Upper lobe of left lung (tissue), 6 donors: ENCODE measurements at places on chromosomes 11 and 22. TPM values are rescaled to one million over a fixed set of nuclear protein-coding genes. Genes with fewer than 3 reads are reported as not detected.
A peak's percentile ranks its signal among the peaks of the same experiment; 100 is the strongest.

H19 gene
- total RNA-seq = 127 TPM

GLYAT gene
- not detected for total RNA-seq

DNA sequence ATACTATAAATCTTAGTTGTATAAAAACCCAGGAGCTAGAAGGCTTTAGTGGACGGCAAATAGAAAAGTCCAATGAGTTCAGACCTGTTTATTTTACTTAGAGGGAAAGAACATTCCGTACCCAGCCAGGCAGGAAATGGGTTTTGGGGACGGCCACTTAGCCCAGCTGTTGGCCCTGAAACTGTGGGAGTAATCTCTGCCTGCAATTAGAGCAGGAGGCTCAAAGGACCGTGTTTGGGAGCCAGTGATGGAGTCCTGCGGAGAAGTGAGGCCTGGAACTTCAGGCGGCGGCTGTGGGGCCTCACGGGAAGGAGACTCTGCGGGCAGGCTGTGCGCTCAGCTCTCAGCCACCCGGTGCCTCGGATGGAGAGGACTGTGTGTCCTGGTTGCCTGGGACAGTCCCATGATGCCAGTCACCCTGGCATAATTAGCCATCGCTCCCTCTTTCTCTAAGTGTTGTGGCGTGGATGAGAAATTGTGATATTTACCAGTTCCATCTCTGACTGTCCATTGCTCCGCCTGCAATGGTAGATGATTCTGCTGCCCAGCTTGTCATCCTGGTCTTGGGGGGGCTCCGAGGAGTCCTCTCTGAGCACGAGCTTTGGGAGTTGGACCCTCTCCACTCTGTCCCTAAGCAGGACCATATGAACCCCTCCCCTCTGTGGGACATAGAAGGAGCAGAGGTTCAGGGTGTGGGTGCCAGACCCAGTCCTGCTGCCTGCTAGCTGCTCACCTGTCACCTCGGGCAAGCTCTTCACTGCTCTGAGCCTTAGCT lies 530.3 kb downstream of the TBC1D22A start:
- peaks cover 15% of the 10 kb centered on the region for H3K4me1 ChIP-seq
- peak overlapping the region; percentile 18 for H3K27ac ChIP-seq
- H3K4me3 ChIP-seq = no peak overlapping the region
- H3K36me3 ChIP-seq = no peaks in the 10 kb centered on the region
- H3K27me3 ChIP-seq = no peaks in the 10 kb centered on the region
- DNase-seq = peak; percentile 21

DNA sequence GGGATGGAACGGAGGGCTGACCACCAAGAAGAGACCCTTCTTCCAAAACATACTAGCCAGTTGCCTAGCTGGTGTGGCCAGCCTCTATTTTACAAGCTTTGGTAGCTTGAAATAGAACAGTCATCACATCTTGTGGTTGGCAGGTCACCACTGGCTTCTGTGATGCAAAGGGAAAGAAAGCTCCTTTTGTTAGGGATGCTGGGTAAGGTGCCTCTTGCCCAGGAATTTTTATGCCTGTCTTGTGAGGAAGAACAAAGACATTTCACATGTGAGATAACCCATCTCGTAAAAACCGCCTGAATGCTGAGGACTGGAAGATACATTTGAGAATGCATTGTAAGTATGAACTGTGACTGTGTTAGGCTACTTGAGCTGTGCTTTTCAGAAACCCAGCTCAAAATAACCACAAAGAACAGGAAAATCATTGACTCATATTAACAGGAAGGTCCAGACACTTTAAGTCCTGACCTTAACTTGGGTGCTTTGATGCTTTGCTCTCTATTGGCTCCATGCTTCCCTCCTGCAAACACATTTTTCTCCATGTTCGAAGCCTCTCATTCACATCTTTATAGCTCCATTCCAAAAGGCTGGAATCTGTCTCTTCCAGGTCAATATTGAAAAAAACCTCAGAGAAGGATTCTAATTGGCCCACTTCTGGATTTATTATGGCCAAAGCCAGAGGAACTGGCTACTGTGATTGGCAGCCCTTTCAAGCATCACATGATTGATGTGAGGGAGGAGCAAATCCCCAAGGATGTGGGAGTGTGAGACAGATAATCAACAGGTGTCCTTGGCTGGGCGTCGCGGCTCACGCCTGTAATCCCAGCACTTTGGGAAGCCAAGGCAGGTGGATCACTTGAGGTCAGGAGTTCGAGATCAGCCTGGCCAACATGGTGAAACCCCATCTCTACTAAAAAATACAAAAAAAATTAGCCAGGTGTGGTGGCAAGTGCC lies 53.9 kb downstream of the MICAL2 start:
- H3K4me1 ChIP-seq = peaks cover 24% of the 10 kb centered on the region
- H3K4me3 ChIP-seq = no peak overlapping the region
- peaks cover 15% of the 10 kb centered on the region for H3K36me3 ChIP-seq
- H3K27ac ChIP-seq = peak overlapping the region; percentile 49
- no peak for DNase-seq

SLC37A4 gene
- 11.4 TPM for total RNA-seq

- peak overlapping the region; percentile 6 for H3K4me3 ChIP-seq
- H3K36me3 ChIP-seq = no peaks in the 10 kb centered on the region
- H3K4me1 ChIP-seq = peaks cover 77% of the 10 kb centered on the region
- peak overlapping the region; percentile 79 for H3K27ac ChIP-seq
- H3K27me3 ChIP-seq = no peaks in the 10 kb centered on the region
These were observed 14.3 kb downstream of the DGKZ start for GRCh38 chr11:46361283-46362155.

DNA sequence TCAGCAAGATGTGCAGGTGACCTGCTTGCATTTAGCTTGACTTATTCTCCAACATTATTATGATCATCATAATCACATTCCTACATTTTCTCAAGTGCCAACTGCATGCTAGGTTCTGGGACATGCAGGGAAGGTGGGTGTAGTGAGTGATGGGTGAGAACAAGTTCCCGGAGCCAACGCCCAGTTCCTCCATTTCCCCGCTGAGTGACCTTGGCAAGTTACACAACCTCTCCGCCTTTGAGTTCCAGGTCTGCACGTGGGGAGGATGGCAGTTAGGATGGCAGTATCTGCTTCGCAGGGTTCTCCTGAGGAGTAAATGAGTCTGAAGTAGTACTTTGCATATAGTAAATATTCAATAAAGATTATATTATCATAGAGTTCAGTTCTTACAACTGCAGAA lies 140.3 kb downstream of the GRIK4 start:
- H3K4me3 ChIP-seq = no peak overlapping the region
- H3K27ac ChIP-seq = no peak overlapping the region
- no peaks in the 10 kb centered on the region for H3K27me3 ChIP-seq
- DNase-seq = no peak
- no peaks in the 10 kb centered on the region for H3K4me1 ChIP-seq

RNF26 gene
- 14.6 TPM for total RNA-seq

GVQW3 gene
- total RNA-seq = 1.2 TPM

FOXRED2 gene
- 12.4 TPM for total RNA-seq

GRCh38 chr11:43689167-43689566 lies 8.6 kb downstream of the HSD17B12 start:
- peaks cover 71% of the 10 kb centered on the region for H3K4me1 ChIP-seq
- peak overlapping the region; percentile 85 for H3K27ac ChIP-seq
- no peak for DNase-seq

DNAJB13 gene
- total RNA-seq = 3.4 TPM

DNA sequence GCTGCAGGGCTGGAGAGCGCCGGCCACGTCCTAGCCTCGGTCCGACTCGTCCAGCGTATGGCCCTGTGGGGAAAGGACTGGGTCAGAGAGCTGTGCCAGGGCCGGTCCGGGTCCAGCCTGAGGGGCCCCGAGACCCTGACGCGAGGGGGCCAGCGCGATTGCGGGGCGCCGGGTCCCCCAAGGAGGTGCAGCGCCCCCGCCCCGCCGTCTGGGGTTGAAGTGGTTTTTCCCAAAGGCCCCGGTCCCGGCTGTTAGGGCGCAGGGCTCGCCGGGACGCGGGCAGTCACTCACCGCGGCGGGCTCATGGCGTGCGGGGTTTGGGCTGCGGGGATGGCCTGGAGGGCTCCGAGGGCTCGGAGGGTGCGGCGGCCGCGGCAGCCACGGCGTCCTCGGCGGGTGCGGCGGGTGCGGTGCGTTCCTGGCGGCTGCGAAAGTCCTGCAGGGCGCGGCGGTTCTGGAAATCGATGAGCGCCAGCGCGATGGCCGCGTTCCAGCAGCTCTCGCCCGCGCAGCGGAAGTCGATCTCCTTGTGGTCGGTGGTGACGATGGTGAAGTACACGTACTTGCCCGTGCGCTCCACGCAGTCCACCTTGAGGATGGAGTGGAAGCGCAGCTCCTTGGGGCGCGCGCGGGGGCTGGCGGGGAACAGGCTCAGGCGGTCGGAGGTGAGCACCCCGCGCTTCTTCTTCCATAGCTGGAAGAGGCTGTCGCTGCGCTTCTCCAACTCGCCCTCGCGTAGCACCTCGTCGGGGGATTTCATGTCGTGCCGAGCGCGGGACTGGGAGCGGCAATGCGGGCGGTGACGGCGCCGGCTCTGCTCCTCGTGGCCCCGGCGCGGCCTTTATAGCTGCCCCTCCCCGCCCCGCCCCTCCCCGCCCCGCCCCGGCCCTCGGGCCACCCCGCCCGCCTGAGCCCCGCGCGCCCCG lies at the start of gene PHLDA2:
Gene PHLDA2 (minus strand): TSS at position 816 of the 926 bp plus-strand sequence. CDS start 56 bp downstream, at position 760.
- peaks cover 40% of the 10 kb centered on the region for H3K4me1 ChIP-seq
- no peaks in the 10 kb centered on the region for H3K36me3 ChIP-seq
- DNase-seq = peak; percentile 63
- no peaks in the 10 kb centered on the region for H3K27me3 ChIP-seq

DNA sequence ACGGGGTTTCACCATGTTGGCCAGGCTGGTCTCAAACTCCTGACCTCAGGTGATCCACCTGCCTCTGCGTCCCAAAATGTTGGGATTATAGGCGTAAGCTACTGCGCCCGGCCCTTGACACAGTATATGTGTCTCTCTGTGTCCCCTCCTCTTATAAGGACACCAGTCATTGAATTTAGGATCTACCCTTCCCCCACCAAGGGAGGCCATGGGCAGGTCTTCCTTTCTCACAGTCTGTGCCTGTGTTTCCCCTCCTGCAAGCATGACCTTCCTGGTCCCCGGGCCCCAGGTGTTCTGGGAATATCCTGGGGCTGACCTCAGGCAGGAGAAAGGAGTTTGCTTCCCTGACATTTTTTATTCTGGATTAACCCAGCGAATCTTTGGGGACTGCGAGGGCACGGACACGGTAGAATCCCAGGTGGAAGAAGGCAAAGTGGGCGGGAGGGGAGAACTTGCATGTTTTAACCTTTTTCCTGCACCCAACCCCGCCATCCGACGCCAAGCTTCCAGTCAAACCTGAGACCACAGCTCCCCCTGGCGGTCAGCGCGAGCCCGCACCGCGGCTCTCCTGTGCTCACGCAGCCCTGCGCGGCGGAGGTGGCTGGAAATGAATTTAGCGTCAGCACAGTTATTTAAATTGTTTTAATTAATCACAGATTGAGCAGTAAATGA lies 42.1 kb upstream of the ISX start:
- H3K4me1 ChIP-seq = no peaks in the 10 kb centered on the region
- no peaks in the 10 kb centered on the region for H3K27me3 ChIP-seq
- H3K36me3 ChIP-seq = no peaks in the 10 kb centered on the region

DNA sequence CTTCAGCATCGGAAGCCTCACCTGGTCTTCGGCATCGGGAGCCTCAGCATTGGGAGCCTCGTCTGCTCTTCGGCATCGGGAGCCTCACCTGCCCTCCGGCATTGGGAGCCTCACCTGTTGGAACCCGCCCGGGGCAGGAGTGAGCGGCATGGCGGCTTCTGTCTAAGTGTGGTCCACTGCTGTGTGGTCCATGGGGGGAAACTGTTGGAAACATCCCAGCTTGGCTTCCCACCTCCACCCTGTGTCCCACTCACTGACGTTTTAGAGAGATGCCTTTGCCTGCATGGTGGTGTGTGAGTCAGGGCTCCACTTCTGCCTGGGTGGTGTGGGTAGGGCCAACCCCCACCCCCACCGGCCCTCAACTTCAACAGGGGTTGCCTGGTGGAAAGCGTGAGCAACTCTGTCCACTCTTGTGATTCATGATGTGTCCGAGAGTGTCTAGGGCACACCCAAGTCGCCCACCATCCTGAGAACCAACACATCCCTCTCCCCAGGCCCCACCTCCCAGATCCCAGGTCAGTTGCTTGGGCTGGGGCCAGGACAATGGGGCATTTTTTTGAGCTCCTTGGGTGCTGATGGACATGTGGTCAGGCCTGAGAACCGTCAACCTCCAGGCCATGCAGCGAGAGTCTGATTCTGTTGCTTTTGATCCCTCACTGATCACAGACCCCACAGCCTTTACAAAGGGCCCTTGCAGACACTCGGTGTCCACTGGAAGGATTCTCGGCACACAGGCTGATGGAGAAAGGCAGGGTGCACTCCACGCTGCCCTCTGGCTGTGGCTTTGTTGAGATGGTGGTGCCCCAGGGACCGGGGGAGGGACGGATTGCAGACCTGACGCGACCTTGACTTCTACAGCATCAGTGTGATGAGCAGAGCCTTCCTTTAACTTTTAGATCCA lies 406.7 kb downstream of the TBC1D22A start:
- H3K27me3 ChIP-seq = no peaks in the 10 kb centered on the region
- peak; percentile 21 for DNase-seq
- H3K4me3 ChIP-seq = no peak overlapping the region
- no peak overlapping the region for H3K27ac ChIP-seq
- peaks cover 6% of the 10 kb centered on the region for H3K4me1 ChIP-seq

TRIM48 gene
- total RNA-seq = not detected

DNA sequence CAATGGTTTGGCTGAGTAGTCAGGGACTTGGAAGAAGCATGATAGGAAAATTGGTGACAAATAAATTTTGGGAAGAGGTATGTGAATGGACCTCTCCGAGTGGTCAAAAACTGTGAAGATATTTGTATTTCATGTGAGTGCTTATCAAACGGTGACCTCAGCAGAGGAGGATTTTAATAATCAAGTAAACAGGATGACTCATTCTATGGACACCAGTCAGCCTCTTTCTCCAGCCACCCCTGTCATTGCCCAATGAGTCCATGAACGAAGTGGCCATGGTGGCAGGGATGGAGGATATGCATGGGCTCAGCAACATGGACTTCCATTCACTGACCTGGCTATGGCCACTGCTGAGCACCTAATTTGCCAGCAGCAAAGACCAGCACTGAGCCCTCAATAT lies 21.2 kb downstream of the MS4A4E start:
- H3K27me3 ChIP-seq = no peaks in the 10 kb centered on the region
- H3K4me1 ChIP-seq = no peaks in the 10 kb centered on the region
- no peaks in the 10 kb centered on the region for H3K36me3 ChIP-seq
- H3K27ac ChIP-seq = no peak overlapping the region

- no peaks in the 10 kb centered on the region for H3K4me1 ChIP-seq
- no peak overlapping the region for H3K4me3 ChIP-seq
- no peaks in the 10 kb centered on the region for H3K36me3 ChIP-seq
These were observed 457.3 kb downstream of the TBC1D22A start for GRCh38 chr22:47219789-47220188.

GRCh38 chr11:106306942-106307341 lies 229.5 kb downstream of the AASDHPPT start:
- H3K27me3 ChIP-seq = no peaks in the 10 kb centered on the region
- no peak for DNase-seq
- no peaks in the 10 kb centered on the region for H3K36me3 ChIP-seq
- H3K27ac ChIP-seq = no peak overlapping the region
- no peaks in the 10 kb centered on the region for H3K4me1 ChIP-seq

- no peak for DNase-seq
- no peaks in the 10 kb centered on the region for H3K27me3 ChIP-seq
- no peak overlapping the region for H3K4me3 ChIP-seq
- H3K4me1 ChIP-seq = peaks cover 10% of the 10 kb centered on the region
- peaks cover 42% of the 10 kb centered on the region for H3K36me3 ChIP-seq
These were observed 15.6 kb upstream of the CHRNA10 start for GRCh38 chr11:3686751-3687150.
